Activated CD8-positive, alpha-beta memory T cell treated with anti-CD3 and anti-CD28 coated beads for 24 hours (primary cell): ENCODE measurements at places on chromosomes 11 and 22.

- no peak for DNase-seq
Measured at GRCh38 chr22:30008401-30008800, 71.9 kb upstream of the HORMAD2 start.

DNA sequence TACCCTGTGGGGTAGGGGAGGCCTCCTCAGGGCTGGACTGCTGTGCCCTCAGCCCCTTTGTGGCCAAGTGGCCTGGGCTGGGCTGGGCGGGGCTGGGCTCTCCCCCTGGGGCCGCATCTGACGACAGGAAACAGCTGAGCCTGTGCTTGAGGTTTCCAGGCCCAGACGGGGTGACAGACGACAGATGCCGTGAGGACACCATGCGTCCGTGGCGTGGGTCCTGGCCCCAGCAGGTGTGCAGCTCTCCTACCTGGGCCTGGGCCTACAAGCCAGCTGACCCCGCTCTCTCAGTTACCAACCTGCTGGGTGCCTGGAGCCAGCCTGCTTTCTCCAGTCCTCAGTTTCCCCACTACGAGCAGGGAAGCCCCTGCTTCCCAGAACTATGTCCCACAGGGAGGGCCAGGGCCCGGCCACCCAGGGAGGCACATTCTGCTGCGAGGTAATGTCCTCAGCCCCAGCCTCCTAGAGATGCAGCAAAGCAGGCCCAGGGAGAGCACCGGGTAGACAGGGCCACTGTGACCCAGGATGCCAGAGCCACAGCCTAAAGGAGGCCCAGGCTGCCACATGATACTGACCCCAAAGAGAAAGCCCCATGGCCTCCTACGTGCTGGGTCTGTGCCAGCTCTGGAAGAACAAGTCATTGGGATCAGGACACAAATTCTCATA, 181.3 kb downstream of the IGLL1 start:
- no peak for DNase-seq

GRCh38 chr22:48609279-48609865, 1218.3 kb downstream of the BRD1 start:
- DNase-seq, result no peak

GRCh38 chr11:105368711-105369110, 229.1 kb upstream of the CARD18 start:
- no peak for DNase-seq

- no peak for DNase-seq
Measured at GRCh38 chr22:35727436-35727835, 9.8 kb downstream of the APOL5 start.

DNA sequence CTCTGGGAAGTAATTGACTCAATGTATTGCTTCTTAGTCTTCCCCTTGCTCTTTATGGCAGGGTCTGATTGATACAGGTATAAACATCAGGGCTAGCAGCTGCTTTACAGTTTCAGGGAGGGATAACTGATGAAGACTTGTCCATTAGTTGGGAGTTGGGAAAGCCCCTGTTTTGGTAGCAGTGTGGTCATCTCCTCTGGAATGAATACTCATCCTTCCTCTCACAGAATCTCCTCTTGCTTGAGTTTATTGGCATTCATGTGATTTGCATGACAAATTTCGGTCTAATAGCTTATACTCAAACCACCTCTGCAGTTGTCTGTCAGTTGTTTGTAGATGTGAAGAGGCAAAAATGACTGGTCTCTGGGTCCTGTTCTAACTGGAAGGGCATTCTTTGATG, 79.7 kb downstream of the FAT3 start:
- no peak for DNase-seq

- DNase-seq, result no peak
Measured at GRCh38 chr11:112339566-112339965, 78.9 kb upstream of the PLET1 start.
